ENCODE measurements at places on chromosomes 3 and 15. TPM values are rescaled to one million over a fixed set of nuclear protein-coding genes. Genes with fewer than 3 reads are reported as not detected.
A peak's percentile ranks its signal among the peaks of the same experiment; 100 is the strongest.

The DNAJC19 gene
- total RNA-seq, result 42.7 TPM

The PLS1 gene
- total RNA-seq, result 0.96 TPM

The ADAMTSL3 gene
- 21.2 TPM for total RNA-seq

DNA sequence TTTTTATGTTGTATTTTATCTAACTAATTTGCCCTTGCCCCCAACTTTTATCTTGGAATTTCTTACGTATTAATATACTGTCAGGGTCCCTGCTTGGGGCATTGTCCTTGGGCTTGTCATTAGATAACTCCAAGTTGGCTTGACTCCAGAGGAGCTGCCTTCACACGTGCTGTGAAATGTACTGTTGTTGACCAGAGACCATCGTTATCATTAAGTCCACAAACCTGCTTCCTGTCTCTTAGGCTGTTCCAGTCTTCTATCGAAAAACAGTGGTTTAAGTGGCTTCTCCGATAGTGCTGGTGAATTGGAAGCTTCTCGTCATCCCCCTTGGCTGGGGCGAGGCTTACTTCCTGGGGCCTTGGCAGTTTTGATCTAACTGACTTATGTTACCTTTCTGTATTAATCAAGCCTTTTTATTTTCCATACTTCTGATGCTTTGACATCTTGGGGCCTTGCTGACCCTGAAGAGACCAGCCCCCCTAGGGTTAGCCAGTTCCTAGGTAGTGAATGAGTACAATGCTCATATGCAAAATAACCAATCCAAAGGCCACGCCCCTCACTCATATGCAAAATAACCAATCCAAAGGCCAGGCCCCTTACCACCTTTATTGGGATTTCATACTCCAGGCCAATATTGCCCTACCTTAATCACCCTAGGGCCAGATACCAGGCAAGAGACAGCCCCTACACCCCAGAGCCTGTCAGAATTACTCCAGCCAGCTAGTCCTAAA is 164.5 kb downstream of the IGF1R start:
- no peak overlapping the region for H3K27ac ChIP-seq
- H3K27me3 ChIP-seq, result no peaks in the 10 kb centered on the region
- H3K4me1 ChIP-seq, result peaks cover 27% of the 10 kb centered on the region

DNA sequence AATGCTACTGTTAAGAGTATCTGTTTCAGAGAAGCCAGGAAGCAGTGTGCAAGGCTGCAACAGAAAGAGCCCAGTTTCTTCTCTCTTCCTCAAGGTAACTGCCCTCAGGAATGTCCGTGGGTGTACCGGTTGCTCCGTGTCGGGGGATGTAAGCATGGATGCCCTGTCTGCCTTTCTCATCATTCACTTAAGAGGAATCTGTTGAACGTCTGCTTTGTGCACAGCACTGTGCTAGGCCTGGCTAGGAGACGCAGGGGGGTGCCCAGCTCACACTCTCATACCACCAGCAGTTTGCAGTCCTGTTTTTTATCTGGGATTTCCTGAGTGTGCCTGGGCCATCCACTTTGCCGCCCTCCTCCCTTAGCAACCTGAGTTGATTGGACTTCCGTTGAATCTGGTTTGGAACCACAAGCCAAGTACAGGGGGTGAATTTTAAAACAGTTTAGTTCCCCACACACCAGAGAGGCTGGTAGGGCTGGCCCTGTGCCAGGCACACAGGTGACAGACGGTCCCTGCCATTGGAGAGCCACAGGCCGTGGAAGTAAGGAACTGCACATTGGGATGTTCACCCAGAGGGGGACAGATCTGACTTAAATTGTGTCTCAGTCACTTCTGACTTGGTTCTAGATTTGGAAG is 11.2 kb downstream of the BOC start:
- H3K27ac ChIP-seq, result no peak overlapping the region
- no peaks in the 10 kb centered on the region for H3K27me3 ChIP-seq
- no peak for DNase-seq
- H3K4me1 ChIP-seq, result peaks cover 3% of the 10 kb centered on the region
- H3K36me3 ChIP-seq, result no peaks in the 10 kb centered on the region

DNA sequence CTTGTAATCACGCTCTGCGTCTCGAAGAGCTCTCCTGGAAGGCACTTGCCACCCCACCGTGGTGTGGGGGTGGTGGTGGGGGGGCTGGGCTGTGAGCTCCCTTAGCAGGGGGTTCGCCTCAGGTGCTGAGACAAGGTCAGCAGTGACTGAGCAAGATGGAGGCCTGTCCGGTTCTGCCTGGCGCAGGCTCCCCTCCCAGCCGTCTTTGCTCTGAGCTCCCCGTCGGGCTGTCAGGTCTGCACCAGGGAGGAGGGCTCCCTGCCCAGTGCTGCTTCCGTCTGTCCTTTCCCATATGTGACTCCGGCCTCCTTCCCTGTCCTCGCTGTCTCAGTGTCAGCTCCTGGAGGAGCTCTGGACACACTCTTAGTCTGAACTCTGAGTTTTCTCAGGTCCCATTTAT is 80.0 kb downstream of the PLXNA1 start:
- no peaks in the 10 kb centered on the region for H3K4me1 ChIP-seq
- no peak overlapping the region for H3K27ac ChIP-seq
- H3K4me3 ChIP-seq, result no peak overlapping the region

DNA sequence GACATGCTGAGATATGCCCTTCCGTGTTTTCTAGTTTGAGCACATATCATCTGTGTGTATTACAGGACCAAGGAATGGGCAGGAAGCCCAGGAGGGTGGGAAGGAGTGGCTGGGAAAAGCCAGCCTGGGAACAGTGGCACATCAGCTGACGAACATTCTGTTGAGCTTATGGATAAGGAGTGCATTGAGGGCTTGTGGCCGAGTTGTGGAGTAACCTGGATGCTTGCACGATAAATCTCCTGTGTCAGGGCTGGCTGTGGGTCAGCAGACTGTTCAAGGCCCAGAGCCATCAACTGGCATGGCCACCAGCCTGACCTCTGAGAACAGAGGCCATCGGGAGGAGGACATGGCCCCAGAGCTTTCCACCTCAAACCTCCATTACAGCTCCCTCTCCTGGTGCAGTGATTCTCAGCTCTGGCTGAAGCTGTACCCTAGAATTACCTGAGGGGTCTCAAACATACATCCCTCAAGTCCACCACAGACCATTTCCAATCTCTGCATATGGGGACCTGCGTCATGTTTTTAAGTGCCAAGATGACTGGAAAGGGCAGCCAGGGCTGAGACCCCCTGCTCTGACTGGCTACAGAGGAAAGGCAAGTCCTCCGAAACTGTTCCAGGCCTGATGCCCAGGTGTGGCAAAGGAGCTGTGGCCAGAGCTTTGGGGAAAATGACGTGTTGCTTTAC is 4.8 kb upstream of the VILL start:
- H3K27me3 ChIP-seq, result no peaks in the 10 kb centered on the region
- H3K36me3 ChIP-seq, result peaks cover 19% of the 10 kb centered on the region
- DNase-seq, result no peak
- H3K4me3 ChIP-seq, result no peak overlapping the region
- no peaks in the 10 kb centered on the region for H3K4me1 ChIP-seq
- H3K27ac ChIP-seq, result peak overlapping the region; percentile 61

- no peak overlapping the region for H3K4me3 ChIP-seq
- no peak overlapping the region for H3K27ac ChIP-seq
- H3K36me3 ChIP-seq, result no peaks in the 10 kb centered on the region
- H3K27me3 ChIP-seq, result no peaks in the 10 kb centered on the region
- no peak for DNase-seq
- no peaks in the 10 kb centered on the region for H3K4me1 ChIP-seq
Observed at GRCh38 chr3:13659221-13659969, 110.5 kb downstream of the FBLN2 start.

DNA sequence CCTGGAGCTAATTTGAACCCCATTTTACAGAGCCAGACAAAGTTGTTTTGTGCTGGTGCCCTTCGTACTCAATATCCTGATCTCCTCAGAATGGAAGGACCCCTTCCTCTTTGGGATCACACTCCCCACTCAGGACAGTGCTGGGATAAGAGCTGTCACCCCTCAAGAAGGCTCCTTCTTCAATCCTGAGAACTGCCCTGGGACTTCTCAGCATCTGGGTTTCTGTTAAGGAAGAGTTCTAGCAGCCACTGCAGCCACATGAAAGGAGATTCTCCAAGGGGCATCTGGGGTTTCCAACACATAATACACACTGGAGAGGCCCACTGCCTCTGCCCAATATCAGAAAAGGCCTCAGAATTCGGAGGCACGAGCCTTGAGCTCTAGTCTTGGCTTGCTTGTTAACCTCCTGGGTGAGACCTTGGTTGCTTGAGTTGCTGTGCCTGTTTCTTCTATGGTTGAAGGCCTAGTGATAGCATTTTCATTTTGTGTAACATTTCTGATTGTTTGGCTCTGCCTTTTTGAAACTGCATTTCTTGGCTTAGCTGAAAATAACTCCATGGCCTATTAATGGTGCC is 78.8 kb upstream of the NMNAT3 start:
- H3K36me3 ChIP-seq, result no peaks in the 10 kb centered on the region
- H3K27ac ChIP-seq, result no peak overlapping the region
- no peak overlapping the region for H3K4me3 ChIP-seq
- H3K4me1 ChIP-seq, result no peaks in the 10 kb centered on the region

DNA sequence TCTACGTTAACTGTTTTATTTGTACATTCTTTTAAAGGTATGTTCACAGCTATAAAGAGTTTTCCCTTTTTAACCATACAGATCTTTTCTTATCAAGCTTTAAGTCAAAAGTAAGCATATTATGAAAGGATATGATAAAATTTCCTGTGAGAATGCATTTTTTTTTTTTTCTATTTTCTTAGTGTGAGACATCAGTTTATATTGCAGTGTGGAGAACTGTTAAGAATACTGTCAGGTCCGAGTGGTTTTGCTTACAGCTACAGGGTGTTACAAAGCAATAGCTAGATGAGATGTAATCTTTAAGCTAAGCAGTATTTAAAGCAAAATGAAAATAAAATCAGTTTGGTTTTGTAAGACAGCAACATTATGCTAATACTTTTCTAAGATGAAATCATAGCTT is 133.2 kb downstream of the SLC25A26 start:
- no peak overlapping the region for H3K4me3 ChIP-seq
- H3K4me1 ChIP-seq, result peaks cover 12% of the 10 kb centered on the region
- no peaks in the 10 kb centered on the region for H3K27me3 ChIP-seq

DNA sequence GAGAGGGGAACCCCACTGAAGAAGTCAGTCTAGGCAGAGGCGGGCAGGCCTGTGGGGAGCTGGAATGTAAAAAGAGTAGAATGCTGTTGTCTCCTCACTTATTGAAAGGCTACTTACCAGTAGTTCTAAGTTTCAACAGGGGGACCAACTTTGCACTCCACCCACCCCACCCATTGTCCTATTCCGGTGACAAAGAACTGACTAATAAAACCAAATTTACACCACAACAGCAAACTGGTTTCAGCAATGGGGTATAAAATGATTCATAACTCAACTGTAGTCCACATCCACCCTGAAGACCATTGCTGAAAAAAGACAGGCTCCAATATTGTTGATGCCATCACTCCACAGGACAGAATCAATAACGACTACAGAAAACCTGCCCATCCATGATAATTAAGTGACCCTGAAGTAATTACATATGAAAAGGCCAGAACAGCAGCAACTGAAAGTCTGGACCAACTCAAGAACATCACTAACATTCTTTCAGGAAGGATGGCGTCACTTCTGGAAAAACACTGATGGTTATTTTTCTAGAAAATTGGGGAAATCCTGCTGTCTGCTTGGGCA is 80.2 kb downstream of the ABI3BP start:
- no peaks in the 10 kb centered on the region for H3K27me3 ChIP-seq
- DNase-seq, result no peak
- peak overlapping the region; percentile 36 for H3K27ac ChIP-seq
- H3K36me3 ChIP-seq, result no peaks in the 10 kb centered on the region

DNA sequence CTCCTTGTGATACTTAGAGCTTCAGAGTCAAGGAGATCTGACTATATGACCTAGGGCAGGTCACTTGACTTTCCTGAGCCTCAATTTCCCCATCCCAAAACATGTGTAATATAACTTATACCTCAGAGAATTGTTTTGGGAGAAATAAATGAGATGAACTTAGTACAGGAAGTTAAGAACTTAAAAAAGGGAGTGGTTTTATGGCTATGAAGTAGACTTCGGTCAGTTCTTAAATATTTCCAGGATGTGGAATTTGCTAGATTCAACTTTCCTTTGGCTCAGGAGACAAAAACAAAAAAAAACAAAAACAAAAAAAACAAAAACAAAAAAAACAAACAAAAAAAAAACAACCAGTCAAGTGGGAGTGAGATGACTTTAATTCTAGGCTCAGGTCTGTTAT is 116.7 kb downstream of the EDEM1 start:
- no peaks in the 10 kb centered on the region for H3K36me3 ChIP-seq
- DNase-seq, result no peak
- no peaks in the 10 kb centered on the region for H3K27me3 ChIP-seq
- H3K4me3 ChIP-seq, result no peak overlapping the region
- no peaks in the 10 kb centered on the region for H3K4me1 ChIP-seq

DNA sequence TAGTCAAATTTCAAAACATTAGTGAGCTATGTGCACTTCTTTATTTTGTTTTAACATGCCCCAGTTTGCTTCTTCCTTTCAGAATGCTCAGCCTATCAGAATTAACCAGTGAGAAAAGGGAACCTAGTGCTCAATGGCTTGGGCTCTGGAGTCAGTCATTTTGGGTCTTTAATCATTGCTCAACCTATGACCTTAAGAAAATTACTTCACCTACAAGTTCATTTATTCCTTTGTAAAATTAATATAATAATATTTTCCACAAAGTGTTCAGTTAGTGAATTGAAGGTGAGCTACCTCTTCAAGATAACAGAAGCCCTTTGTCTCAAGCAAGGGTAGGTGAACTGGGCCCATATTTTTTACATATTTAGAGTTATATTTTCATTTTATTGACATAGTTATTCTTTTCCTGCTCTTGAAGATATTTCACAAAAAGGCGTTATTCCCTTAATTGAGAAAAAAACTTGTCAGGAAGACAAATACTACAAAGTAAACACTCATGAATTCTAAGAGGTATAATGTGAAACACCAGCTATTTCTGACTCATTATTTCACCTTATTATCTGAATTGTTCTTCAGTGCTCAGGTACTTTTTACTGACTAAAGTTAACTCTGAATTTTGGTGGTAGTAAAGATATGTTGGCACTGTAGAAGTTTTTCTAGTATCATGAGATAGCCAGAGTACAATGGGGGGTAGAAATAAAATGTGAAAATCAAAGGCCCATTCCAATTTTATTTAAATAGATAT is 415.5 kb downstream of the NAALADL2 start:
- H3K27me3 ChIP-seq, result no peaks in the 10 kb centered on the region
- no peaks in the 10 kb centered on the region for H3K36me3 ChIP-seq
- H3K4me3 ChIP-seq, result no peak overlapping the region
- no peaks in the 10 kb centered on the region for H3K4me1 ChIP-seq
- DNase-seq, result no peak

- no peak for DNase-seq
- H3K36me3 ChIP-seq, result no peaks in the 10 kb centered on the region
- H3K27ac ChIP-seq, result peak overlapping the region; percentile 22
- no peaks in the 10 kb centered on the region for H3K27me3 ChIP-seq
- H3K4me3 ChIP-seq, result no peak overlapping the region
Observed at GRCh38 chr3:45055411-45056143, 29.5 kb downstream of the CLEC3B start.

GRCh38 chr3:189598530-189599225 is 32.5 kb upstream of the TP63 start:
- no peak for DNase-seq
- no peaks in the 10 kb centered on the region for H3K4me1 ChIP-seq
- H3K27ac ChIP-seq, result no peak overlapping the region
- no peak overlapping the region for H3K4me3 ChIP-seq
- no peaks in the 10 kb centered on the region for H3K27me3 ChIP-seq
- no peaks in the 10 kb centered on the region for H3K36me3 ChIP-seq
